OCI-LY7 (cell line): ENCODE measurements at places on chromosomes 1 and 21.

- DNase-seq: no peak
These were observed 669.4 kb downstream of the SMYD3 start for GRCh38 chr1:245837718-245838117.

DNA sequence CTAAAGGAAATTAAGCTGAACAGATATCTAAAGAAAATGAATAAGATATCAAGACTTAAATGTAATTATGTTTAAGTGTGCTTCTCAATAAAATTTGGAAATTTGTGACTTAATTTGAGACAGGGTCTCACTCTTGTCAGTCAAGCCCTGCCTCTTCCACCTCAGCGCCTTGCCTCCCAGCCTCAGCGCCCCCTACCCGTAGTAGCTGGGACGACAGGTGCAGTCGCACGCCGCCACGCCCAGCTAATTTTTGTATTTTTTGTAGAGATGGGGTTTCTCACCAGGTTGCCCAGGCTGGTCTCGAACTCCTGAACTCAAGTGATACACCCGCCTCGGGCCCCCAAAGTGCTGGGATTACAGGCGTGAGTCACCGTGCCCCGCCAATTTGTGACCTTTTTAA is 117.0 kb downstream of the CLEC20A start:
- DNase-seq: no peak

- DNase-seq: no peak
These were observed 251.1 kb downstream of the NPHP4 start for GRCh38 chr1:5740865-5741860.

DNA sequence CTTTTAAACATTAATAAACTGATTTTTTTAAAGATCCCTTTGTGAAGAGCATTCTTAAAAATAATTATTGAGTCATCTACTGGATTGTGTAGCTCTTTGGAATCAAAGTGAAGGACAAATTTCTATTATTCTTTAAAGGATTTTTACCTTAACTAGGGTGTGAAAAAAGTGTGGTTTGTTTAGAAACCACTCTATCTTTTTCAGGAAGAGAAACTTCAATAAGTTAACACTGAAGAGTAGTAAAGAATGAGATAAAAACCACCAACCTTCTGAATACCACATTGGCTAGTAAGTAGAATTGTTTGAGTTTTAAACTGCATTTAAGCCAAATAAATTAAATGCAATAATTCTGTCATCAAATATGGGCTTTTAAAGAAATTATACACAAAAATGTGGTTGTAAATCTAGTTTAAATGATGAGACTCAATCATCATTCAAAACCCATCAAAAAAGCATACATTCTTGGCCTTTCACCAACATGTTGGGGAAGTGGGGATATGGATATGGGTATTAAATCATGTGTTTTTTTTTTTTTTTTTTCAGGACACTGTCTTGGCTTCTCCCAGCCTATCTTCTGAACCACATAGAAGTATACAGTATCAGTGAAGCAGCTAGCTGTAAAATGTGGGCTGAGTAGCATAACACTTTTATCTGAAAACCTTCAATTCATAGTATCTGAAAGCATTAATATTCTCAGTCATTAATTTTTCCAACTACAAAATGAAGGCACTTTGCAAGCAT is 4.8 kb downstream of the S1PR1 start:
- no peak for DNase-seq

DNA sequence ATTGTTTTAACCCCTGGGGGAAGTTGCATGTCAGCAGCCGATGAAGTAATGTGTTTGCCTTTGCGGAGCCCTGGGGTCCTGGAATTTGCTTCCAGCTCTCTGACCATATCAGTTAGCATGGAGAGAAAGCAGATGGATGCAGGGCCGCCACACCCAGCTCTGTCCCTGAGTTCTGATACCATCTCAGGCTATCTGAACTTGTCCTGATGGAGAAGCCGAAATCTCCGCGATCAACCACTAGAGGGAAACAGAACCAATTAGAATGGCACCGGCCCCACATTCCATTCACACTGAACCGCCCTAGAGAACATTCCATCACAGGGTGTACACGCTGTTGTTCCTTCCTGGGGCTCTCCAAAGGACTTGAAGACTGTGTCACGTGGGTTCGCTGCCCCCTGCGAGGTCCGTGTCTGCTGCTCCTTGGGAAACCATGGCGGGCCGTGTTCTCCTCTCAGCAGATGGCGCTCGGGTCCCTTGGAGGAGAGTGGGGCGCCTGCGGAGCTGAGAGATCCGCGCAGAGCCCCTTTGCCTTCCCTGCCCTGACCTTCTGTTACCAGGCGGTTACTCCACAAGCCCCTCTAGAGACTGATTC is 75.4 kb downstream of the ABCA4 start:
- DNase-seq: no peak

DNA sequence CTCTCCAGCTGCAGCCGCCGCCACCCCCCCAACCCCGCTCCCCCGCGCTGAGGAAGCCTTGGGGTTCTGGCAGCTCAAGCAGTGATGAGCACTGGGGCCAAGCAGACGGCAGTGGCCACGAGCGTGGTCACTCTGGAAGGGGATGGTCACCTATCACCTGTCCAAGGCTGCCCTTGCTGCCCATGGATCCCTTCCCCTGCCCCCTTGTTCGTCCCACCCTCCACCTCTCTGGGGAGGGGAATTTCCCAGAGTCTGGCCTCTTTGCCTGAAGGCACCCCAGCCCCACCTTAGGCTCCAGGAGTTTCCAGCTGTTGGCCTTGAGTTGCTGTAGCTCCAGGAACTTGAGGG is 7.2 kb upstream of the SMIM12 start:
- DNase-seq: no peak

- no peak for DNase-seq
These were observed 154.0 kb downstream of the DHRS3 start for GRCh38 chr1:12464045-12464461.

- no peak for DNase-seq
These were observed 189.1 kb upstream of the RNPC3 start for GRCh38 chr1:103336408-103336807.
